ENCODE measurements at places on chromosomes 3 and 15.

- no peak for DNase-seq
These were observed 240.1 kb downstream of the ISL2 start for GRCh38 chr15:76576523-76577279.

- no peak for DNase-seq
These were observed 206.5 kb upstream of the CDIN1 start for GRCh38 chr15:36372968-36373367.

GRCh38 chr3:97009427-97010019 is 195.1 kb downstream of the EPHA6 start:
- no peak for DNase-seq

GRCh38 chr3:8713901-8714759 is 19.5 kb upstream of the CAV3 start:
- DNase-seq, result no peak

GRCh38 chr3:70861855-70862254 is 549.4 kb upstream of the MDFIC2 start:
- no peak for DNase-seq

DNA sequence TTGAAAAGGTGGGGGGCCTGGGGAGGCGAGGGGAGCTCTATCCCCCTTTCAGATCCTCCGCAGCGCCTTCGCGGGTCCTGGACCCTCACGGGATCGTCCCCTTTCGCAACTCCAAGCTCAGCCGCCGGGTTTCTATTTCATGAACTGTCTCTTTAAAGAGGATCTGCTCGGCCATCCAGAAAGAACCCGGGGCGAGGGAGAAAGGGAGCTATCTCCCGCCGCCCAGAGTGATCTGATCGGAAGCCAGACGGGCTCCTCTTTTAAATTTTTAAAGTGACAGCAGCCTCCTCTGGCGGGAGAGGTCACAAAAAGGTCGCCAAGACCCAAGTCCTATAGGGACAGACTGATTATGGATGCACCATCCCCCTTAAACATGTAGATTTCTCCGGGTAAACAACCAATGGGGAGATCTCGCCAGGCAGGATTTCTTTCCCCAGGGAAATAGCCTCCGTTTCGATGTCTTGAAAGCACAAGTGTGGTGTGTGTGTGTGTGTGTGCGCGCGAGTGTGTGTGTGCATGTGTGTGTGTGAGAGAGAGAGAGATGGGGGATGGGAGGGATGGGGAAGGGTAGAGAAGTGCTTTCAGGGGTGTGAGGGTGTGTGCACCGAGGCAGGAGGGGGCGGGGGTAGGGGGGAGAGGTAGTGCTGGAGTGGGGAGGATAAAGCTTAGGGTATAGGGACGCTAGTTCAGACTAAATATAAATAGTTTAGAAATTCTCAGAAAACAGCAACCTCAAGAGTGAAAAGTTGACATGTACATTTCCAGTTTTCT is 516.1 kb downstream of the MECOM start:
- no peak for DNase-seq

DNA sequence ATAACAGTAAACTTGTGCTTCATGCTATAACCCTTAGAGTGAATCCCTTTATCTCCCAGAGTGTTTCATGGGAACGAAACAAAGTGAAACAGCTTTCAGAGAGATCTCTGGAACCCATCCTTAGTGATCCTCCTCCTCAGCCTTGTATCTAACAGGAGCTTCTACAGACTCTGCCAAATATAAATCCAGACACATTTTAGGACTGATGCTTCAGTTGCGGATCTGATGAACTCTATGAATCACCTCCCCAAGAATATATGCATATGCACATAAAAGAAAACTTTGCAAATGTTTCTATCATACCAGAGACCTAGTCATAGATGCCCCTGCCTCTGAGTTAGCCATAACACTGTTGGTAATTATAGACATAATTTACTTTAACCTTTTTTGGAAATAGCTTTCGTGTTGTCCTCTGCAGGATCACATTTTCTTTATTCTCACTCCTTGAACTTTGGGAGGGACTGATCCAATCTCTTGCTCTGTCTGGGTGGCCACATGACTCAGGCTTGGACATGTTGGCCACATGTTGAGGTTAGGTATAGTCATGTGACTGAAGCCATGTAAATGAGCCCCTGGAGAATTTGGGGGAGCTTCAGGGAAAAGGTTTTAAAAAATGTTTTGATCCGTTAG is 306.4 kb upstream of the CNTN3 start:
- no peak for DNase-seq

GRCh38 chr3:165279471-165279870 is 83.3 kb upstream of the SLITRK3 start:
- no peak for DNase-seq

DNA sequence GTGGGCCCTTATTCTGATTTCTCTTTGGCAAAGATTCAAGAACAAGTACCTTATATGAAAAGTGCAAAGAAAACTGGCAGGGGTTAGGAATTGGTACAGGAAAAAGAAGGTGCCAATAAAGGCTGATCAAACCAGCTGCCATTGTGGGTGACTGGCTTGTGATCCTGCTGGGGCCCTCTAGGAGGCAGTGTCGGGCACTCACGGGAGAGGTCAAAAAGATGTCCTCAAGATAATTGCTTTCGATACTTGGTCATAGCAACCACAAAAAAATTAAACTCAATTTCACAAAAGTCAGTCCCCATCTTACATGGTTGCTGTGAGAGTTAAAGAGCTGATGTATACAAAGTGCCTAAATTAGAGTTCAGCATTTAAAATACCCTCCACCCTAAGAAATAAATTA is 31.0 kb upstream of the CAV3 start:
- no peak for DNase-seq

GRCh38 chr3:192812743-192813383 is 85.5 kb upstream of the FGF12 start:
- no peak for DNase-seq

- DNase-seq, result no peak
These were observed 268.0 kb upstream of the PROK2 start for GRCh38 chr3:72052841-72053409.

GRCh38 chr15:52005748-52006701 is 13.0 kb upstream of the MAPK6 start:
- DNase-seq, result no peak

DNA sequence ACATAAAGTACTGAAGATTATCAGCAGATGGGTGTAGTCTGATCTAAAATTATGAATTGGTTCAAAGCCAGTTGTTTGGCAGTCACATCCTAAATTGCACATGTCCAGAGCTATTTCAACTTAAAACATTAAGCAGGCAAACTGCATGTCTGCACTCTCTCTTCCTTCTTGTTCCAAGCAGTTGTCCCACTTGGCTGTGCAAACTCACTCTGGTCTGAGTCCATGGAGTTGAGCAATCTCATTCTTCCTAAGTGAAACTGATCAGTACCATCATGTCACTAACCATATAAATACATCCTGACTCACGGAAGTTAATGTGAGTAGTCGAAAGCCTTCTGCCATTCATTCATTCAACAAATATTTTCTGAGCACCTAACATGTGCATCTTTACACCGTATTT is 353.0 kb downstream of the ROBO1 start:
- DNase-seq, result no peak

- no peak for DNase-seq
These were observed 18.6 kb downstream of the MAGEF1 start for GRCh38 chr3:184693011-184693975.
